ENCODE measurements at places on chromosomes 6 and 20.

DNA sequence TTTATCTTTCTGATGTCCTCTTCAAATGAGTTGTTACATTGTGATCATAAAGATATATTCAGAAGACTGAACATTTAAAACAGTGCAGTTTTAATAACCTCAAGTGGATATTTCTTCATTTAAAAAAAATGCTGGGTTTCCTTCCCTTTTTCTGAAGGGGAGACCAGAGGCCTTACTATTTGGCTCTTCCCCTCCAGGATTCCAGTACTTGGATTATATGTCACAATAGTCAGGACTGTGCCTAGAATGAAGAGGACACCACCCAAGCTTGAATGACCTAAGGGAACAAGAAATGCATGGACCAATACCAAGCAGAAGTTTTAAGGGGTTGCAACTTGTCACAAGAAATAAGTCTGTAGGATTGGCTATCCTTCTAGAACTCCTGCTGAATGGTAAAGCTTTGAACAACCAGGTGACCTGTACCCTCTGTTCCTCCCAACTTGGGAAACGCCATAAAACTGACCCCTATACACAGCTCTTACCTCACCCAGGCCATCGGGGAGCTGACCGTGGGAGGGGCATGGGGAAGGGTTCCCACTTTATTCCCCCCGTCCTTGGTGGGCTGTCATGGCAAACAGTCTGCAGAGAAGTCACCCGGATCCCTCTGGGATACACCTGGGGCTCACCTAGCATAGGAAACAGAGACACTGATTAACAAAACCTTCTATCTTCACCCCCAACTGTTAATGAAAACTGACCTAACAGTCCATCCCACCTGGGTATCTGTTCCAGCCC is 2.0 kb downstream of the FRS3 start:
- no peak for DNase-seq

DNA sequence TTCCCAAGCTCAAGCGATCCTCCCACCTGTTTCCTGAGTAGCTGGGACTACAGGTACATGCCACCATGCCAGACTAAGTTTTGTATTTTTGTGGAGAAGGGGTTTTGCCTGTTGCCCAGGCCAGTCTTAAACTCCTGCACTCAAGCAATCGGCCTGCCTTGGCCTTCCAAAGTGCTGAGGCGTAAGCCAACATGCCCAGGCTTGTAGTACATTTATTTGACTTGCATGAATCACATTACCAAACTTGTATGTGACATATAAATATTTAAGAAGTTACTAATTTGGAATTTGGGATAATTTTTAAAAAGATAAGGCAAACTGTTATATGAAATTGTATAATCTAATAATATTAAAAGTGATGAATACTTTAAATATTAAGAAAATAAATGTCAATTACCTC is 157.6 kb downstream of the MCHR2 start:
- DNase-seq, result no peak

DNA sequence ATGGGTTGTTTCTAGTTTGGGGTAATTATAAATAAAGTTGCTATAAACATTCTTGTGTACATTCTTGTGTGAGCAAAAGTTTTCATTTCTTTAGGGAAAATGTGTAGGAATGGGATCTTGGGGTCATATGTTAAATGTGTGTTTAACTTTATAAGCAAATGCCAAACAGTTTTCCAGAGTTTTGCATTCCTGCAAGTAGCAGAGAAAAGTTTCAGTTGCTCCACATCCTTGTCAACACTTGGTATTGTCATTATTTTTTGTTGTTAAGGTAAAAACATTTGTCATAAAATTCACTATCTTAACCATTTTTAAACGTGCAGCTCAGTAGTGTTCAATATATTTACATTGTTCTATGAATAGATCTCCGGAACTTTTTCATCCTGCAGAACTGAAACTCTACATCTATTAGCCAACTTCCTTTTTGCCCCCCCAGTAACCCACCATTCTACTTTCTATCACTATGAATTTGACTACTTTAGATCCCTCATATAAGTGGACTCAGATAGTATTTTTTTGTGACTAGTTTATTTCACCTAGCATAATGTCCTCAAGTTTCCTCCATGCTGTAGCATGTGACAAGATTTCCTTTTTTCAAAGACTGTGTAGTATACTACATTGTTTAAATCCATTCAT is 48.4 kb downstream of the PHACTR2 start:
- DNase-seq, result no peak

GRCh38 chr6:132054525-132054924 is 103.4 kb upstream of the CCN2 start:
- DNase-seq, result no peak

- no peak for DNase-seq
Observed at GRCh38 chr6:107066697-107067659, 39.0 kb downstream of the MTRES1 start.

DNA sequence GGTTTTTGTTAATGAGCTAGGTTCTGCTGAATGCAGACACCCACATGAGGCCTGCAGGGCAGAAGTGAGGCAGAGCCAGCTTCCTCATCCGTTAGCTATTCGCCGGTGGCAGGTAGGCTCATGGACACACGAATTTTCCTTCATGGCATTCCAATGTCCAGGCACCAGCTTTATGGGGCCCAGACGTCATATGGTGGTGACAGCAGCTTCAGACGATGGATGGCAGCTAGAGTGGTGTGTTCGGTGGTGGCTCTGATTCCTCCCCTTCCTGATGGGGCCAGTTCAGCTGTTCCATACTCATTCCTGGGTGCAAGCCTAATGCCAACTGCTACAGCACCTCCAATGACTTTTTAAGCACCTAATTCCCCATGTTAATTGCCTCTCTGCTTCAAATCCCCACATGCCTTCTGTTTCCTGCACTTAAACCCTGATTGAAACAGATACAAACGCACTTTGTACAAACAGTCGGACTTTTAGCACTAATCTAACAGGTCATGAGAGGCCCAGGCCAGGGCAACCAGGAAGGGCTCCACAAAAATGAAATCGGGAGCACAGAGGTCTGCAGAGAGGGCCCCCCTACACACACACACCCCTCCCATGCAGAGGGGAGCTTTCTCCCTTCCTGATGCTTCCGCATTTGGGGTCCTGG is 35.7 kb upstream of the MLN start:
- DNase-seq, result no peak

DNA sequence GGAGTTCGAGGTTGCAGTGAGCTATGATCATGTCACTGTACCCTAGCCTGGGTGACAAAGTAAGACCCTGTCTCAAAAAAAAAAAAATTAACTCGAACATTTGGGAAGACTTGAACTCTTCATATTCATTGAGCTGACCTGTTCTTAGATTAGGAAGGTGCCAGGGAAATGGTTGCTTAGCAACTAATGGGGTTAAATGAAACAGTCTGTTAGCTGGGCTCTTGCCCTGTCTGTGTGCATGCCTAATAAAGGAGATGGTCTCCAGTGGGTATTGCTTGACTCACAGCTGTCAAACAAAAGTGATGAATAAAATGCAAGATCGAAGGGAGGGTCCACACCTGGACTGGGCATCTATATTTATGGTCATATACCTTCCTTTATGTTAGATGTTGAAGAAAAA is 101.8 kb downstream of the KLHL32 start:
- DNase-seq, result no peak

- no peak for DNase-seq
Observed at GRCh38 chr6:41028561-41029412, 10.2 kb downstream of the UNC5CL start.

DNA sequence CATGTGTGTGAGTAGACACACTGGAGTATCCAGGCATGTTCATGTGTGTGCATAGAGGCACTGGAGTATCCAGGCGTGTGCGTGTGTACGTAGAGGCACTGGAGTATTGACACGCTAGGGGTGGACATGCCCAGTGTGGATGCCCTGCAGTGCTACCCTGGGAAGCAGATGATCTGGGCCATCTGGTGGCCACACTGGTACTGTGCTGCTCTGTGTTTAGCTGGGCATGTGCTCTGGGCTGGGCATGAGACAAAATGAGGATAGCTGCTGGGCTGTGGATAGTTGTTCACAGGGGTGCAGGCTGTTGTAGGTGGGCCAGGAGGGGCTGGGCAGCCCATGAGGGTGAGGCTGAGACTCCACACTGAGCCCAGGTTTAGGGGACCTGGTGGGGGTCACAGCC is 24.0 kb upstream of the NPBWR2 start:
- DNase-seq, result no peak

DNA sequence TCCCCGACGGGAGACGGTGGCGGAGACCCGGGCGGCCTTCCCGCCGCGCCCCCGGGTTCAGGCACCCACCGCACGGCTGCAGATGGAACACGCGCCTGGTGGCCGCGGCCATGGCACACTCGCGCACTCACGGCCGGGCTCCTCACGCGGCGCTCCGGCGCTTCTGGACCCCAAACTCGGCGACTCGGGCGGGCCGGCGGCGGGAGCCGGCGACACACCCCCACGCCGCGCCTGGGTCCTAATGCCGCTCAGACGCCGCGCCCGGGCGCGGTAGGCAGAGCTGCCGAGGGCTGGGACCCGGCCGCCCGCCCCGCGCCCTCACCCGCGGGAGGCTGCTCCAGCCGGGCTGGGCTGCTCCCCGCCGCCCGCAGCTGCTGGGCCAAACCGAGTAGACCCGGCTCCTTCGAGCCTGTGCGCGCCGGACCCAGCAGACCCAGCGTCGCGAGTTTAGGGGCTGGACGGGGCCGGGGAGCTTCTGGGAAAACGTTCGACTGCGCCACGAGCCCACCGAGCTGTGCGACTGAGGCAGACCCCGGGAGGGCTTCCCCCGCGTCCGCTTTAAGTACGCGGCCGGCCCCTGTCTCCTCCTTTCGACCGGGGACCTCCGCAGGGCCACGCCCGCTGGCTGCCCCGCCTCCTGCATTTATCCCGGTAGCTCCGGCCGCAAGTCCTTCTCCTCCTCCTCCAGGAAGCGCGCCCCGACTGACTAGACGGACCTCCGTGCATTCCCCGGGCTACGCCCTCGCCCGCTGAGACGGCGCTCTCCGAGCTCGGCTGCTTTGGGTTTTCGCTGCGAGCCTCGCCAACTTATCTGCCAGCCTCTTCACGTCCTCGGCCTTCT is at the start of gene SLC4A11:
TSS of gene SLC4A11 (minus strand) at position 165 of the 841 bp plus-strand sequence. CDS start at position 112, 53 bp downstream.
- no peak for DNase-seq

GRCh38 chr6:158867381-158868121 is 48.4 kb upstream of the EZR start:
- DNase-seq, result no peak

DNA sequence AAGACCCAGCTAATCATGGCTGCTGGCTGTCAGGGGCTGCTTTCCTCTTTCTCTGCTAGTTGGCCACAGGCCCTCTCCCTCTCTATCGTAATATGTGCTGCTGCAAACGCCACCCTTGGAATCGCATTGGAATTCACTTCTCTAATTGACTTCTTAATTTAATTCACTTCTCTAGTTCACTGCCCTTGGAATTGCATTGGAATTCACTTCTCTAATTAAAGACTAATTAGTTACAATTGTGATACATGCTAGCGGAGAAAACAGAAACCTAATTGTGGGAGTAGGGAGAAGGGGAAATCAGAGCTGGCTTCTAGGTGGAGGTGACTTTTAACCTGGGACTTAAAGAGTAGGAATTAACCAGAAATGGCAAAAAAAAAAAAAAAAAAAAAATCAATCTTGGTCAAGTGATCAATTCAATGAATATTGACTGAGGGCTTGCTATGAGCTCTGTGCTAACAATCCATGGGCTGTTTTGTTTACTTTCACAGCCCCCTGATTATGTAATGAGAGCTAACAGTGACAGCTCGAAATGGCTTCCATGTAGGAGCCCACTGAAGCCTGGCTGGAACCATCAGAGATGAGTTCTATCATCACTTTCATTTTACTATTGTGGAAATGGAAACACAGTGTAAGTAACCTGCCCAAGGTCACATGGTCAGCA is 11.3 kb downstream of the ZFP64 start:
- DNase-seq, result no peak

DNA sequence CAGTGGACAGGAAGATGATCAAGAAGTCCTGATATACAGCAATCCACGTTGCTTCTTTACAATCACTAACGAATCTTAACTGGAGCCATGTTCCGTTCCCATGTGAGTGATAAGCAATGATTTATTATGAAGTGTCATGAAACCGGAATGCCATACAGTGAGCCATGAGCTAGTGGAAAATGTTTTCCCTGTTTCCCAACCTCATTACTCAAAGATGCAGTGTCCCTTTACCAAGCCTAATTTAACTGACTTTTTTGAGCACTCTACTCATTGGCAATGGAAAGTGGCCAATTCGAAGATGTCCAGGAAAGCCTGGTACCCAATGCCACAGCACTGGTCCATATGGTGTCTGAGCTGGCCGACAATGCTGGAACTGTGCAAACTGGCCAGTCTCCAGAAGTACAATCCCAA is 148.3 kb downstream of the ZNF217 start:
- no peak for DNase-seq

- DNase-seq, result peak; percentile 9
Observed at GRCh38 chr20:17653835-17654648, 28.0 kb downstream of the RRBP1 start.

DNA sequence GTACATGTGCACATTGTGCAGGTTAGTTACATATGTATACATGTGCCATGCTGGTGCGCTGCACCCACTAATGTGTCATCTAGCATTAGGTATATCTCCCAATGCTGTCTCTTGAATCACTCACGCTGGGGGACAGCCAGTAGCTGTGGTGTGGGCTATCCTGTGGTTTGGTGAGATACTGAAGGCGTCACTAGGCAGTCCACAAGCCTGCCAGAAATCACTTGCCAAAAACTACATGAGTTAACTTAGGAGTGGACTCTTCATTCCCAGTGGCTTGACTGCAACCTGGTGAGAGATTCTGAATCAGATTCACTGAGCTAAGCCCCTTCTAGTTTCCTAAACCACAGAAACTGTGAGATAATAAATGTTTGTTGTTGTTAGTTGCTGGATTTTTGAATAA is 191.3 kb downstream of the TSHZ2 start:
- DNase-seq, result no peak

DNA sequence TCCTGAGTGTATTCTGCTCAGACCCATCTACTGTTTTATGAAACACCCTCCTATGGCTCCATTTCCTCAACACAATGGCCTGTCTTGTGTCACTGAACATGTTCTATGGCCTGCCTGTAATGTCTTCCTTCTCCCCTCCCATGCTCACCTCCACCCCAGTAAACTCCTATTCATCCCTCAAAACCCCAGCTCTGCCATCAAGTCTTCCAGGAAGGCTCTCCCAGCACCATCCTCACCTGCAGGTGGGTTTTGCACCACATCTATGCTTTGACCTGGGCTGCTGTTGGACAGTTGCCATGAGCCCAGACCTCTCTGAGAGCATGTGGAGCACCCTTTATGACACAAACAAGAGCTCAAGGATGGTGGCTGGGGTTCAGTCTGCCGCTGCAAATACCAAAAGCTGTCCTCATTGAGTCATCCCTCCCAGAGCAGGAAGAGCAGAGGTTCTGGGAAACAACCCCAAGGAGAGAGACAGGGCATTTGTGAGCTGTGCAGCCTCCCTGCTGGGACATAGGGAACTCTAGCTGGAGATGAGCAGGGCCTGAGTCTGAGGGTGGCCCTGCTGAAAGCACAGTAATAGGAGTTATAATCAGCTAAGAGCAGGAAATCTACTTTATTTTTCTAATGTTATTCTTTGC is 93.8 kb upstream of the CD93 start:
- DNase-seq, result no peak

- no peak for DNase-seq
Observed at GRCh38 chr6:52573295-52573694, 3.6 kb downstream of the TRAM2 start.

- DNase-seq, result no peak
Observed at GRCh38 chr20:48732081-48732829, 95.5 kb downstream of the PREX1 start.

All from uterus (tissue), 4 donors.